ENCODE measurements at places on chromosomes 11 and 22.

- peak; percentile 63 for DNase-seq
Measured at GRCh38 chr11:12318791-12319438, 58.5 kb upstream of the PARVA start.

GRCh38 chr11:17504330-17505107 lies 27.9 kb upstream of the ABCC8 start:
- peak; percentile 84 for DNase-seq

DNA sequence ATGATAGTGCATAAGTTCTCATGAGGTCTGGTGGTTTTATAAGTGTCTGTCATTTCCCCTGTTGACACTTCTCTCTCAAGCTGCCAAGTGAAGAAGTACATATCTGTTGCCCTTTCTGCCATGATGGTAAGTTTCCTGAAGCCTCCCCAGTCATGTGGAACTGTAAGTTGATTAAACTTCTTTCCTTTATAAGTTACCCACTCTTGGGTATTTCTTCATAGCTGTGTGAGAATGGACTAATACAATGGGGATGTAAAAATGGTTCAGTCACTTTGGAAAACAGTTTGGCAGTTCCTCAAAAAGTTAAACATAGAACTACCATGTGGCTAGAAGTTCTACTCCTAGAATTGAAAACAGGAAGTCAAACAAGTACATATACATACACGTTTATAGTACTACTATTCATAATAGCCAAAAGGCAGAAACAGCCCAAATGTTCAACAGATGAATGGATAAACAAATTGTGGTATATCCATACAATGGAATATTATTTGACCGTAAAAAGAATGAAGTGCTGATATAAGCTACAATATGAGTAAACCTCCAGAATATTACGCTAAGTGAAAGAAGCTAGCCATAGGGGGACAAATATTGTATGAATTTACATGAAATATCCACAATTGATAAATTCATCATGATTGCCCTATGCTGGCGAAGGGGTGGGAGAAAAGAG lies 16.0 kb upstream of the DKK3 start:
- DNase-seq: no peak

- DNase-seq: no peak
Measured at GRCh38 chr11:101705972-101706371, 122.2 kb upstream of the TRPC6 start.

GRCh38 chr22:47782328-47783075 lies 1020.1 kb downstream of the TBC1D22A start:
- no peak for DNase-seq

DNA sequence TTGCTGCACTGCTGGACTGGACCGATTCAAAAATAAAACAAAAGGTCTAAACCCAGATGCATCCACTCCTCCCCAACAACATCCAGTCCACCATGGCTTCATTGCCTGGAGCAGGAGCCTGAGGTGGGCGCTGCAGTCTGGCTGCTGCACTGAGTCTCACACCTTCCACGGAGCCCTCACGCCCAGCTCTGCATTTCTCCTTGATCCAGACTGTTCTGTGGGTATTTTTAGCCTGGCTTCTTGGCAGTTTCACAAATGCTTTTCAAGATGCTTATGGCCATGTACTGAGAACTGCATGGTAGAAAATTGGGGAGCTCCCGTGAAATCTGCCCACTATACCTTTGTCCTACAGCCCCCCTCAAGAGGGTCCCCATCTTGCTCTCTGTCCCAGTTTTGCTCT lies 53.3 kb upstream of the JAM3 start:
- DNase-seq: no peak

GRCh38 chr11:67053896-67054329 lies 2.7 kb upstream of the RHOD start:
- peak; percentile 87 for DNase-seq

- no peak for DNase-seq
Measured at GRCh38 chr22:20487715-20488114, 7.9 kb downstream of the KLHL22 start.

Measured in hepatocyte (in vitro differentiated cells).